ENCODE measurements at places on chromosomes 1 and 21.

DNA sequence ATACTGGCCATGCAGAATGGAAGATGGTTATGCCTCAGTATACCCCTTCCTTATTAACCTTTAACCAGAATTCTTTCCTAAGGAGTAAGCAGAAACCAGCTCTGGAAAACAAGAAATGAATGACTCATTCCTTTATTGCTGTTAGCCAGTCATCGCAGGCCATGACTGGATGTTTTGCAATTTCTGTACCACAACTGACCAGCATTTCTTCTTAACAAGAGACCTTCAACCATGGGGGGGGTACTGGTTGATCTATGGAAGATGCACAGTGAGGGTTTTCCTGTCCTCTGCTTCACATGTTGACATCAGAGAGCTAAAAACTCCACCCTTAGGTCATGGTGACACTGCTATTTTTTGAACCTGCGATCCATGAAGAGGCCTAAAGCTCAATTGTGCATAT, 28.0 kb upstream of the RNF2 start:
- no peak for DNase-seq

- no peak for DNase-seq
Measured at GRCh38 chr1:1240348-1240732, 6.2 kb downstream of the C1QTNF12 start.

DNA sequence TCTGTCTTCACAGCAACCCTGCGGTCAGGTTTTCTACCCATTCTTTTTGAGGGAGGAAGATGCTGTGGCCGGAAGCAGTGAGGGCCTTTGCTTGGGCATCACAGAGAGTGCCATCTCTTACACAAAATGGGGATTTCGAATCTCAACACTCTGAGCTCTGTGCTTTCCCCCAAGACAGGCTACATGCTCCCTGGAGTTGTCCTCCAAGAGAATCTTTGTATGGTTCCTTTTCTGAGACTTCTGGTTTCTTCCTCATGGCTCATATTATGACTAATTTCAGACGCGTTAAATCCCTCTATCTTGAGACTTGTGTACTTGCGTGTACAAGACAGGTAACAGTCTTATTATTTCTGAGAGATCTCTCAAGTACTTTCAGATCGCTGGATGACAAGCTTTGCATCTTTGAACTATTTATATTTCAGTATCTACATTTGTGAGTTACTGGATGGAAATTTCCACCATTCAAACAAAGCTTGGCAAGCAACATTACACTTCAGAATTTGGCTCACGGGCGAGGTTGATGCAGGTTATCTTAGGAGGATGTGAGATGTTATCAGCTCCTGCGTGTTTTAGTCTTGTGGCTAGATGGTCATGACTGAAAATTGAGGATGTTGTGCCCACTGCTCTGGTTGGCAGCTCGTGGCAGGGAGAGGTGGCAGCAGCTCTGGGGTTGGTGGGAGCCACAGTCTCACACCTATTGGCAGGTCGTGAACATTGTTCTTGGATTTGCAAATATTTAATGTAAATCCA, 19.4 kb downstream of the ABCG1 start:
- no peak for DNase-seq

DNA sequence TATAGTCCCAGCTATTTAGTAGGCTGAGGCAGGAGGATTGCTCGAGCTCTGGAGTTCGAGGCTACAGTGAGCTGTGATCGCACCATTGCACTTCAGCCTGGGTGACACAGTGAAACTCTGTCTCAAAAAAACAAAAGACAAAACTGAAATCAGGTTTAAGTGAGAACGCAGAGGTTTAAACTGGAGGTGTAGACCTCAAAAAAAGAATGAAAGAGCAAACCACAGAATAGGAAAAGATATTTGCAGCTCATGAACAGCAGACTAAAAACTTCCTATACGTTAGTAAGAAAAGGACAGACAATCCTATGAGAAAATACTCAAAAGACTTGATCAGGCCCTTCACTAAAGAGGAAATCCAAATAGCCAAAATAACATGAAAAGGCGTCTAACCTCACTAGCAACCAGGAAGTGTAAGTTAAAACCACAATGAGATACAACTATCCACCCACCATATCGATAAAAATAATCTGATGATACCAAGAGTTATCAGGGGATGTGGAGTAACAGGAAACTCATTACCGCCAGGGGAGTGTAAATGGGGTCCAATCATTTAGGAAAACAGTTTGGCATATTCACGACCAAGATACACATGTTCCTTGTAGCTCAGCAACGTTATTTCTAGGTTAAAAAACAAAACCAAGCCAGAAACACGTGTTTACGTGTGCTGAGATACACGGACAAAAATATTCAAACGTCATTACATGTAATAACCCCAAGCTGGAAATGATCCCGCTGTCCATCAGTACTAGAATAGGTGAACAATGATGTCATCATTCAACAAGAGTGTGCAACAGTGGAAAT, 9.8 kb downstream of the TNFRSF9 start:
- no peak for DNase-seq

DNA sequence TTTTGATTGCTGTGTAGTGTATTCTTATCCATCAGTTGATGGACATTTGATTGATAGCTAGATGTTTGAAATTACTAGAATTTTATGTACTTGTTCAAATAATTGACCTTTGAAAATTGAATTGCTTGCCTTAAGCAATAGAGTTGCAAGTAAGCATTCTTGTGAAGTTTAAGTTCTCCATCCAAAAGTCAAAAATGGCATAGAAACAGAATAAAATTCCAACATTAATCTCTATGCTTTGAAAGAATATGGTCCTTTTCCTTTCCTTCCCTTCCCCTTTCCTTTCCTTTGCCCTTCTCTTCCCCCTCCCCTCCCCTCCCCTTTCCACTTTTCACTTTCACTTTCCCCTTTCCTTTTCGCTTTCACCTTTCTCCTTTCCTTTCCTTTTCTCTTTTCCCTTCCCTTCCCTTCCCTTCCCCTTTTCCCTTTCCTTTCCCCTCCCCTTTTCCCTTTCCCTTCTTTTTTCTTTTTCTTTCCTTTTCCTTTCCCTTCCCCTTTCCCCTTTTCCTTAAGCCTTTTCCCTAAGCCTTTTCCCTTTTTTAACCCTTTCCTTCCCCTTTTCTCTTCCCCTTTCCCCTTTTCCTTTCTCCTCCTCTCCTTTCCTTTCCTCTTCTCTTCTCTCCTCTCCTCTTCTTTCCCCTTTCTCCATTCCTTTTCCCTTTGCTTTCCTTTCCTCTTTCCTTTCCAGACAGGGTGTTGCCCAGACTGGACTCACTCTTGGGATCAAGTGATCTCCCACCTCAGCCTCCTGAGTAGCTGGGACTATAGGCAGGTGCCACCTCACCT, 67.4 kb downstream of the SASS6 start:
- no peak for DNase-seq

- DNase-seq, result no peak
Measured at GRCh38 chr21:42202321-42202720, 16.6 kb upstream of the ABCG1 start.

GRCh38 chr1:168391851-168392681, 111.4 kb downstream of the TBX19 start:
- DNase-seq, result no peak

DNA sequence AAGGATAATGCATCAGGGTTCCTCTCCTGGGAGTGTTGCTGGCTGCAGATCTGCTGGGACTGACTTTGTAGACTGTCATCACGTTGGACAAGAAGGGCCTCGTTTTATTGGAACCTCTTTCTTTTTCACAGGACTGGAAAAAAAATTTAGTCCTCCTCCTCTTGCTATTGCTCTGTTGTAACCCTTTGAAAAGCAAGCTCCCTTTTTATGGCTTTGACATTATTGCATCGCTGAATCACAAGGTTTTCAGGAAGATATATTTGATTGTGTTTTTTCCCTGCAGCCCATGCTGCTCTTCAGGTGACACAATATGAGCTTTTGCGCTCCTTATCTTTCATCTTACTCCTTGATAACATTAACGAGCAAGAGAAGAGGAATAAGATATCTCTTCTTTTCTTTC, 290.9 kb downstream of the CAMTA1 start:
- no peak for DNase-seq

- no peak for DNase-seq
Measured at GRCh38 chr21:29306920-29307319, 8.2 kb downstream of the BACH1 start.

DNA sequence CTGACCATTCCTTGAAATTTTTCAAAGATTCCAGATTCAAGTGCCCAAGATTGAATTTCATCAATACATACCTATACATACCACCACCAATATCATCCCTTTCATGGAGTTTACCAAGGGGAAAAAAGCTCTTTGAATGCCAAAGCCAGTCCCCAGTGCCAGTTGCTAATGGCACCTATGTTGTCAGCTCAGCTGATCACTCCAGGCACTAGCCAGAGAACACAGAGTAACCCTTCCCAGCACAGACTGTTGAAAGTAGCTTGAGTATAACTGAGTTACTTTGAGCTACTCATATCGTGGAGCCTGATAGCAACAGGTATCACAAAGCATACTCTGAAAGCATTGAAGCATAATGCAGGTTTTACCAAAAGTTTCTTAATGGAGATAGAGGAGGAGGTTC, 133.9 kb upstream of the NFIA start:
- no peak for DNase-seq

DNA sequence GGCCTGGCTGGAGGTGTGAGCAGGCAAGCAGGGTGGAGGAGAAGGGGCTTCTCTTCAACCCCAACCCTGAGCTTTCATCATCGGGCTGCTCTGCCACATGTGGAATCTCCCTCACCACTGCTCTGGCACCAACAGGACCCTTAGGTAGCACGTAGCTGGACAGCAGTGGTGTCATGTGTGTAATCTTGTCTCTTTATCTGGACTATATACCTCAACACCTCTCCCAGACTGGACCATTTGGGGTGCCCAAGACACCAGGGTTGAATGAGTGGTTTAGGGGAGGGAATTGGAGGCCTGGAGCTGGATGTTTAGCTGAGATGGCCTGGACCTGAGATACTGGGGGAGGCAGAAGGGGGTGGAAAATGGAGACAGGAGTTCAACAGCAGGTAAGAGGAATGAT, 63.0 kb downstream of the UBE2T start:
- DNase-seq, result no peak

- no peak for DNase-seq
Measured at GRCh38 chr1:66769512-66770229, 17.4 kb downstream of the DYNLT5 start.

DNA sequence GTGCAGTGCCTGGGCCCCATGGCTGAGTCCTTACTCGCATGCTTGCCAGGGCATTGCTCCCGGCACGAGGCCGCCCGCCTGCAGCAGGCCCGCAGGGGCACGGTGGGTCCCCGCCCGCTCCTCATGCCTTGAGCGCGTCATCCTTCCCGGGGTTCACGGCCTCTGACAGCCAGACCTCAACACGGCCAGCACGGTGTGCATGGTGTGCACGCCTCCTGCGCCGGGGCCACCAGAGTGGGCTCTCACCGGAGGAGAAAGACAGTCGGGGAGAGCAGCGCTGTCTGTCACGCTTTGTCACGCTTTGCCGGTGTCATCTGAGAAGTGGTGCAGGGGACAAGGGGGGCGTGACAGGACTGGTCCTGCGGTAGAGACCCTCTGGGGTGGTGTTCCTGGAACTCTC, 11.9 kb upstream of the COL18A1 start:
- DNase-seq, result no peak

DNA sequence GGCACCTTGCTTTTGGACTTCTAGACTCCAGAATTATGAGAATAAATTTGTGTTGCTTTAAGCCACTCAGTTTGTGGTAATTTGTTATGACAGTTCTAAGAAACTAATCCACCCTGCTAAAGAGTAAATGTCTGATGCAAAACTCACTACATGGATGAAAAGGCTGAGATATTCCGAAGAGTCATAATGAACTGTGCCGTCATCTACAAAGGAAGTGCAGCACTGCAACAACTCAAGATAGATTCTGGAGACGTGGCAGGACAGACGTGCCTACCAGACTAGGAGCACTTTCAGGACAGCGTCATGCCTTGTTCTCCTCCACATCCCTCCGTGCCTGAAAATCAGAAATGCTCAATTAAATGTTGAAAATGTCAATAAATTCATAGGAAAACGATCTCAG, 24.4 kb upstream of the IRF2BP2 start:
- no peak for DNase-seq

- peak; percentile 73 for DNase-seq
Measured at GRCh38 chr1:148263128-148263905, 111.2 kb upstream of the NBPF11 start.

- no peak for DNase-seq
Measured at GRCh38 chr1:193318347-193318746, 131.9 kb upstream of the B3GALT2 start.

DNA sequence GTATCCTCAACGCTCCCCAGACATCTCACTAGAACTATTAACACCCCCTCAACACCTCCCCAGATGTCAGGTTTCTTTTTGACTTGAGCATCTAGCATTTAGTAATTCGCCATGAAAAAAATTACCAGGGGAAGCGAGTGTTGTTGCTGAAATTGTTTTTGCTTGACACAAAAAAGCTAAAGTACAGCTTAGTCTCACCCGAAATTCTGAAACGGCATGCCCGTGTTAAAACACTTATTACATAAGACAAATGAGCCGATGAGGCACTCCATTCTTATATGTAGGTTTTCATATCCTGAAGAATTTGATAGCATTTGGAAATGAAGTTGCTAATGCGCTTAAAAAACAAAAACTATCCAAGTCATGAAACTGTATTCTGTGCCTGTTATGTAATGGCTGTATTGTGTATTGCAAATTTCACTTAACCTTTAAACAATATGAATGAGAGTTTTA, 1.3 kb upstream of the NRIP1 start:
- no peak for DNase-seq

- no peak for DNase-seq
Measured at GRCh38 chr1:115179397-115180079, 90.2 kb upstream of the TSPAN2 start.

- no peak for DNase-seq
Measured at GRCh38 chr1:214102907-214103306, 115.1 kb downstream of the PROX1 start.

DNA sequence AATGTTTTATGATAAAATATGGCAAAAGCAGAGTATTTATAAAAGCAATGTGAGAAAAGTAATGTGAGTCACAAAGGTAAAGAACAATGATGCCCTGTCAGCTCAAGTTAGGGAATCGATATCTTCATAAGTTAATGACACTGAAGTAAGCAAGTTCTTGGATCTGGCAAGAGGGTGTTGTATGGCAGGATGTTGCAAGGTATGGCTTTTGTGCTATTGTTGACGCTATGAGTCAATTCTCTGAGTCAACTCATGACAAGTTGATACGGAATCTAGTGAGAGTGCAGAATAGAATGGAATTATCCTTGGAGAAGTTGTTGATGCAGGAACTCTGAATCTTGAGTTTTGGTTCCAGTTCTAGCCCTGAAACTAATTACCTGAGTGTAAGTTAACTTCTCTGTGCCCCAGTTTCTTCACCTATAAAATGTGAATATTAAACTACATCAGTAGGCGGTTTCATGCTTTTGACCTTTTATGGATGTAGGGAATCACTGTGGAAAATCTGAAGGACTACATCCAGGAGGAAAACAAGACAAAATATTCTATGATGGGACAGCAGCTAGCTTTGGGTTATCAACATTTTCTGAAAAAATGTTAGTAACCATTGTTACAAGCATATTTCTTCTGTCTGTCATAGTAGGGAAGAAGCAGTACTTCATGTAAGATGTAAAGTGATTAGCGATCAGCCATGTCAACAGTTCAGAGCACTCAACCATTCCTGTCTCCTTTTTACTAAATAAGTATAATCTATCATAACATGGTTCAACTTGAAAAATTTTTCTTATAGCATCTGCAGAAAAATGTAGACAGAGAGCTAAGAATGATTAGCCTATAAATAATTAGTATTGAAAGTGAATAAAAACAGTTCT, 96.9 kb downstream of the ATP6V1G3 start:
- DNase-seq, result no peak

GRCh38 chr1:172167796-172168596, 252.5 kb upstream of the C1orf105 start:
- DNase-seq, result no peak
